ENCODE measurements at places on chromosomes 4 and X. TPM values are rescaled to one million over a fixed set of nuclear protein-coding genes. Genes with fewer than 3 reads are reported as not detected.

The CACNA1F gene
- 0.11 TPM for total RNA-seq

GRCh38 chrX:15973946-15974345, 119.3 kb upstream of the AP1S2 start:
- peak; percentile 55 for DNase-seq

DNA sequence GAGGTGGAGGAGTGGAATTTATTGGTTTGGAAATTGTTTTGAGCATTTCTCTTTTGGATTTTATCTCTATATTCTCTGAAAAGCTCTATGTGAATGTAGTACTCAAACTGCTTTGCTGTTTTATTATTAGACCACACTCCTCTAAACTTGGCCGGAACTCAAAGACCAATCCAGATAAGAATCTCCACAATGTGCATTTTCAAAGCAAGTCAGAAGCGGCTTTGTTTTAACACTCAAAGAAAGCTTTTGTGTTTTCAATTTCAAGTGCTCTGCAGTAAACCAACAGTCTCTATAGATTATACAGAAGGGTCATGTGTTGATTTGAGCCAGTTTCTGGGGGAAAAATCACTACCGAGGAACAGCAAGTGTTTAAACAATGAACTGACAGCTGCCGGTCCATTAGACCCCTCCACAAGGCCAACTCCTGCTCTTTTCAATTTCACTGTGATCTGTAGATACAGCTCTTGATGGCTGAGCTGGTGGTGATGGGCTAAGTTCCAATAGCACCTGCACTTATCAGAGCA, 79.4 kb downstream of the FTHL17 start:
- no peak for DNase-seq

The SMC1A gene
- total RNA-seq, result 36.6 TPM

- no peak for DNase-seq
These were observed 57.1 kb upstream of the GUCY1A1 start for GRCh38 chr4:155609455-155610059.

DNA sequence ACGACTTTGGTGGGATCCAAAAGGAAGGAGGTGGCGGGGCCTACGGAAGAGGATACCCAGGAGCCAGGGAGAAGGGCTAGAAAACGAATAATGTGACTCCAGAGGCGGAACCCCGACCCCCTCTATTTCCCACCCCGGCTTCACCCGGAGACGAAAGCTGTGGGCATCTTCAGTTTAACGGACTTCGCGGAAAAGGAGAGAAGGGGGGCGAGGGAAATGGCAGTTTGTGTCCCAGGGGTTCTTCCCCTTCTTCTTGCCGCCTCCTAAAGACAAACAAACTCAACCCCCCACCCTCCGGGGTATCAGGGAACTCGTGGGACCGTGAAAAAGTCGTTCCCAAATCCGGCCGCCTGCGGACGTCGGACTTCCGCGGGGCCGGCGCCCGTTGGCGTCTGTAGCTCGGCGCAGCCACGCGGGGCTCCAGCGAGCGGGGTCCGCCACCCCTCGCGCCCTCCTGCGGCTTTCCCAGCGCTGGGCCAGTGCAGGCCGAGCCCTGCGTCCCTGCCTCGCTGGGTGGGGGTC, 3.6 kb upstream of the LEF1 start:
- no peak for DNase-seq

The GRIA3 gene
- 0.54 TPM for total RNA-seq

The FDCSP gene
- total RNA-seq, result not detected

The GAGE13 gene
- total RNA-seq, result not detected

The SGMS2 gene
- 18.5 TPM for total RNA-seq

DNA sequence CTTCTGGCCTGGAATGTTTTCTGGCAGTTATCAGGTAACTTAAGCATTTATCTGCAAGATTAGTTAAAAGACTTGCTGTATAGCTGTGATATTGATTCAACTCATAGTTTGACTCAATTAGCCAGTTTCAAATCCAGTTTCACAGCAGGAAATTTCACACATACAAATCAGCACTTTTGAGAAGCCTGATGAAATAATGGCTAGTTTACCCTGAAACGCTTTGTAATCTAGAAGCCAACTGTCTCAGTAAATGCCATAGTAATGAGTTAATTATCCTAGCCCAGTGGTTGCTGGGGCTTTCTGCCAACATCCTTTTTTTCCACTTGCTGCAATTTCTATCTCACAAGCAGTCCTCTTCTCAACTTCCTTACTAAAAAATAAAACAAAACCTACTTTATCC, 53.1 kb downstream of the ARHGEF38 start:
- no peak for DNase-seq

DNA sequence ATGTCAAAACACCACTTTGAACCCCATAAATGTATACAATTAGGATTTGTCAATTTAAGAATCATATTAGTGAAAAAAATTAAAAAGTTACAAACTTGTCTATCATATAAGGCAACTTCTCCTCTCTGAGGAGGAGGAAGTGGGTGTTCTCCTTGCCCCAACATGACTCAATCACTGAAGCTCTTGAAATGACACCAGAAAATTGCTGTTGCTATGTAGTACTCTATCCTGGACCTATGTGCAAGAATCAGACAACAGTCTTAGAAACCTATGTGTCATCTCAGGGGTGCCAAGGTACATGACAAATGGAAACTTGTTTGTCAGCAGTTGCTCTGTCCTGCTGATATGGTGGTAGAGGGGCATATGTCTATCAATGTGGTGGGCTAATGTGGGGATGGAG, 47.7 kb downstream of the HMGB3 start:
- DNase-seq, result no peak

GRCh38 chr4:89109841-89110540, 1.3 kb upstream of the TIGD2 start:
- DNase-seq, result no peak

DNA sequence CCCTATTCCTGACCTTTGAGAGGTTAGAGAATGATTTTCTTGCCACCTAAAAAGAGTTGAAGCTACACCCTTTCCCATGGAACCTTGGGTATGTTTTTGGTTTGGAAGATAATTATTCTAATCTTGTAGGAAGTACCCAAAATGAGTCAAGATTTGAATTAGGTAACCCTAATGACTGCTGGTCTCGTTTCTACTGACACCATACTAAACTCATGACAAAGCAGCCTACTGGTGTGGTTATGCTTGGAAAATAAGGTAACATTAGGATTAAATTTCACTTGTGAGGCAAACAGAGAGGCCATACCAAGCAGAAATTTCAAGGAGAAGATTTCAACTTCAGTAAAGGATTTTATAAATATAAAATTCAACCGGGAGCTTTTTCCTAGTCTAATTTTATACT, 107.9 kb downstream of the FBXW7 start:
- no peak for DNase-seq

DNA sequence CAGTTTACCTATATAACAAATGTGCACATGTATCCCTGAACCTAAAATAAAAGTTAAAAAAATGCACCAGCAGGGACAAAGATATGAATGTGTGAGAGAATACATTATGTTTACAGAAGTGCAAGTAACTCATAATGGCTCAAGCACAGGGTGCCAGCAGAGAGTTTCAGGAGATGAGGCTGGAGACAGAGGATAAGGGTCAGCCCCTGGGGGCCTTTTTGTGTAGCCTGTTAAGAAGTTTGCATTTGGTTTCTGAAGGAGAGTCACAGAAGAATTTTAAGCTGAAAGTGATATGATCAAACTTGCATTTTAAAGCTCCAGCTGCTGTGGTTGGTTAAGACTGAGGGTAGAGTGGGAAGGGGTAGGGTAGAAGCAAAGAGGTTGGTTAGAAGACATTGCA, 48.6 kb upstream of the CAPN6 start:
- no peak for DNase-seq

GRCh38 chr4:74449571-74450297, 4.8 kb downstream of the AREG start:
- no peak for DNase-seq

The TCEAL2 gene
- total RNA-seq, result 0.27 TPM

DNA sequence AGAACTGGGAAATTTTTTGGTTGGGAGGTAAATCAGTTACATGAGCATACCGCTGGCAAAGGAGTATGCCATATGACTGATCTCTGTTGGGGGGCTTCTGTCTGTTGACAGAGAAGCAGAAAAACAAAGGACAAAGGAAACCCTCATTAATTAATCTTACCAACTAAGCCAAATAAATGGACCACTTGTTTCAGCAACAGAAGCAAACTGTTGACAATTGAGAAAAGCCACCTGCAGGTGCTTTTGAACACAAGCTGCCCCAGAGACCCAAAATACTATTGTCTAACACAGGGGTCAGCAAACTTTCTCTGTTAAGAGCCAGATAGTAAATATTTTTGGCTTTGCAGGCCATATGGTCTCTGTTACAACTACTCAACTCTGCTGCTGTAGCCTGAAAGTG, 7.0 kb upstream of the FRYL start:
- DNase-seq, result no peak

Measured in Right ventricle myocardium superior (tissue), 1 donor.